ENCODE measurements at places on chromosomes 6 and 20. TPM values are rescaled to one million over a fixed set of nuclear protein-coding genes. Genes with fewer than 3 reads are reported as not detected.

DNA sequence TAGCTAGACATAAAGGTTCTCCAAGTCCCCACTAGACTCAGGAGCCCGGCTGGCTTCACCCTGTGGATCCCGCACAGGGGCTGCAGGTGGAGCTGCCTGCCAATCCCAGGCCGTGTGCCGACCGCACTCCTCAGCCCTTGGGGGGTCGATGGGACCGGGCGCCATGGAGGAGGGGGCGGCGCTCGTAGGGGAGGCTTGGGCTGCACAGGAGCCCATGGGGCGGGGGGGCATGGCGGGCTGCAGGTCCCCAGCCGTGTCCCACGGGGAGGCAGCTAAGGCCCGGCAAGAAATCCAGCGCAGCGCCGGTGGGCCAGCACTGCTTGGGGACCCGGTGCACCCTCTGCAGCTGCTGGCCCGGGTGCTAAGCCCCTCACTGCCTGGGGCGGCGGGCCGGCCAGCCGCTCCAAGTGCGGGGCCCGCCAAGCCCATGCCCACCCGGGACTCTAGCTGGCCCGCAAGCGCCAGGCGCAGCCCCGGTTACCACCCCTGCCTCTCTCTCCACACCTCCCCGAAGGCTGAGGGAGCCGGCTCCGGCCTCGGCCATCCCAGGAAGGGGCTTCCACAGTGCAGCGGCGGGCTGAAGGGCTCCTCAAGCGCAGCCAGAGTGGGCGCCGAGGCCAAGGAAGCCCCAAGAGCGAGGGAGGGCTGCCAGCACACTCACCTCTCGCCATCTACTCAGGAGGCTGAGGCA, 26.5 kb upstream of the ID1 start:
- H3K27ac ChIP-seq: no peak overlapping the region
- H3K4me3 ChIP-seq: no peak overlapping the region
- H3K4me1 ChIP-seq: peaks cover 8% of the 10 kb centered on the region
- no peaks in the 10 kb centered on the region for H3K27me3 ChIP-seq
- no peaks in the 10 kb centered on the region for H3K36me3 ChIP-seq

HCK gene
- total RNA-seq: 4.2 TPM

WASF1 gene
- 0.83 TPM for total RNA-seq

DNA sequence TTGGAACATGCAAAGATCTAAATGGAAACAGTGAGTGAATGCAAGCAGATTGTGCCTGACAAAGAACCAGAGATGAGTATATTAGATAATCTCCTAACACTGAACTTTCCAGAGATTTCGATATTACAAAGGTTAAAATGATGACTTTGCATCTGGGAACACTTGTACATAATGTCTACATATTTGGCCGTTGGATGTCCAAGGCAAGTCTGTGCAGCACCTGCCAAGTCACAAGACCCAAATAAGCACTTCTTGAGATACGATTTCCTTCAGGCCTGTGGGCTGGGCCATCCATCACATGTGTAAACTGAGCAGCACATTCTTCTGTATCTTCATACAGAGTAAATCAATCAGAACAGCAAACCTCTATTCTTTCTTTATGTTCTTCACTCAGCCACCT, 32.5 kb upstream of the SMLR1 start:
- H3K36me3 ChIP-seq: no peaks in the 10 kb centered on the region
- no peak overlapping the region for H3K27ac ChIP-seq
- peaks cover 20% of the 10 kb centered on the region for H3K4me1 ChIP-seq
- no peak overlapping the region for H3K4me3 ChIP-seq

GRCh38 chr6:43915986-43916923, 146.2 kb downstream of the VEGFA start:
- H3K27me3 ChIP-seq: no peaks in the 10 kb centered on the region
- no peaks in the 10 kb centered on the region for H3K36me3 ChIP-seq
- peaks cover 30% of the 10 kb centered on the region for H3K4me1 ChIP-seq
- no peak overlapping the region for H3K4me3 ChIP-seq
- no peak overlapping the region for H3K27ac ChIP-seq
- no peak for DNase-seq

OTOR gene
- not detected for total RNA-seq

GRCh38 chr20:35710039-35710438, 10.8 kb downstream of the ROMO1 start:
- no peaks in the 10 kb centered on the region for H3K4me1 ChIP-seq
- peaks cover 100% of the 10 kb centered on the region for H3K36me3 ChIP-seq
- no peak overlapping the region for H3K27ac ChIP-seq

BMP7 gene
- total RNA-seq: 1.8 TPM

- H3K36me3 ChIP-seq: no peaks in the 10 kb centered on the region
- no peak for DNase-seq
- no peak overlapping the region for H3K4me3 ChIP-seq
- no peak overlapping the region for H3K27ac ChIP-seq
- no peaks in the 10 kb centered on the region for H3K4me1 ChIP-seq
Measured at GRCh38 chr6:20655317-20655716, 121.1 kb downstream of the CDKAL1 start.

DNA sequence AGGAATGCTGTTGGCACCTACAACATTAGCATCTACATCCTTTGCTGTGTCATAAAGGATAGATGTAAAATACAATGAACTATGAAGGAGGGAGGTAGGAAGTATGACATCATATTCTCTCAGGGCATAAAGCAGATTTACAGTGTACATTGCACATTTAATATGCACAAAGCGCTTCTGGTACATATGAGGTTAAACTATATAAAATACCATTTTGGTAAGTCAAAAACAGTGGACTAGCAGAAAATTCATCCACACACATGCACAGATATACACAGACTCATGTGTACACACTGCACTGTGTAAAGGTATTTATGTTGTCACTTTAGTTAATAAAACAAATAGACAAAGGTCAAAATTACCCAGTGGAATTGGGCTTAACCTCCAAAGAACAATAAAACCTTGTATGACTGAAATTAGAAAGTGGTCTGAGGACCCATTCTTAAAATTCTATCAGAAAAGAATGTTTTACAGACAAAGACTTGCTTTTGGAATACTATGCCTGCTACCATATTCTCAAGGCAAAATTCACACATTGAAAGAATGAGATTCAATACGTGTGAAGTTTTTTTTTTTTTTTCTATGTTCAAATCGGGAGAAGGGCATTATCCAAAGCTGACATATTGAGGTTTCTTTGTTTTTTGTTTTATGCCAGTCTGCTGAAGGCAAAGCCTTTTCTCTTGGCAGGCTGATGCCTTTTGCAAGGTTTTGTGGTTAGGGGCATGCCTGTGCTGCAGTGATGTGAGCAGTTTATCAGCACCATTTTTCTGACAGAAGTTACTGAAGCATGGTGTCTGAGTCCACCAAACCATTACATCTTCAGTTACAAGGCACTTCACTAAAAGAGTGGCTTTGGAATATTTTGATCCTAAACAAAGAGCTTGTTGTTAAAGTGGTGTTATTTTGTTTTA, 199.0 kb downstream of the PLCB1 start:
- H3K4me1 ChIP-seq: no peaks in the 10 kb centered on the region
- no peaks in the 10 kb centered on the region for H3K36me3 ChIP-seq
- no peaks in the 10 kb centered on the region for H3K27me3 ChIP-seq
- H3K4me3 ChIP-seq: no peak overlapping the region
